Stimulated activated CD4-positive, alpha-beta T cell treated with anti-CD3 and anti-CD28 coated beads, Interleukin-4, amount 100 ng/mL, for 48 hours (primary cell): ENCODE measurements at places on chromosomes 3 and 15.

- no peak for DNase-seq
Observed at GRCh38 chr3:135090020-135090717, 295.1 kb downstream of the EPHB1 start.

- DNase-seq, result no peak
Observed at GRCh38 chr3:45980229-45980813, 15.3 kb downstream of the FYCO1 start.

DNA sequence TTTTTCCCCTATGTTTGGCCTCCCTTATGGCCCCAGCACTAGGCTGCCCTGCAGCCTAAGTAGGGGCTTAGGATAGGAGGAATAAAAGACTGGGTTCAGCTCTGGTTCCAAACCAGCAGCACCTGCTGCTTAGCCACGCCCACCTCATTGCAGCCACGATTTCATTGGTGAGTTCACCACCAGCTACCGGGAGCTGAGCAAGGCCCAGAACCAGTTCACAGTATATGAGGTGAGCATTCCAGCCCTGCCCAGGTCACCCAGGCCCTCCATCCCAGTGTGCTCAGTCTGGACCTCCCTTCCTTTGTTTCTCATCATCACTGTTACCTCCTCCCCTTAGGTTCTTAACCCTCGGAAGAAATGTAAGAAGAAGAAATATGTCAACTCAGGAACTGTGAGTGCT is 11.5 kb downstream of the CPNE9 start:
- DNase-seq, result no peak

DNA sequence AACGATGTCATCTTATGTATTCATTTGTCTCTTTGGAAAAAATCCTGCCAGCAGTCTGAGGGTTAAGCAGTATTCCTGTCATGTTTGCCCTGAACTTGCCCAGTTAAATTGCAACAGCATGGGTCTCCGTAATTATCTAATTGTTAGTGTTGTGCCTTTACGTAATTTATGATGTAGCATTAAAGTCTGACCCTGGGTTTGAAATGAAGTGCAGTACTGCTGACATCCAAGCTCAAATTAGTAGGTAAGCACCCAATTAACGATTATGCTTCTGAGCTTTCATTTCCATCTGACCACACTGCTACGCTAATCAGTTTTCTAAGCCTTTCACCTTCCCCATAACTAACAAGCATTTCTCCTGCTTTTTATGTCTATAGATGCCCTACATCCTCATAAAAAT is 241.8 kb downstream of the ARRDC4 start:
- no peak for DNase-seq

DNA sequence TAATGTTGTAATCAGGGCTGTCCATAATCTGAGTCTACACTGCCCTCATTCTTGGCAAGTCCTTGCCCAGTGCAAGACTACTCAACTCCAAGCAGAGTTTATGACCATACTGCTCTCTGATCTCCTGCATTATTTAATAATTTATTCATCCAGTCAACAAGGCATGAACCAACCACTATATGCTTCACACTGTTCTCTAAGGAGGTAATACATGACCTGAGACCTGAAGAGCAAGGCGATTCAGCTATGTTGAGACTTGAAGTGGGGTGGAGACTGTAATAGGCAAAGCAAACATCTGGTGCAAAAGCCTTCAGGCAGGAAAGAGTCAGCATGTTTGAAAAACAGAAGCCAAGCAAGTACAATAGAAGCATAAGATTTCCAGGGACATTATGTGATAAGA is 1362.8 kb downstream of the ROBO2 start:
- no peak for DNase-seq

DNA sequence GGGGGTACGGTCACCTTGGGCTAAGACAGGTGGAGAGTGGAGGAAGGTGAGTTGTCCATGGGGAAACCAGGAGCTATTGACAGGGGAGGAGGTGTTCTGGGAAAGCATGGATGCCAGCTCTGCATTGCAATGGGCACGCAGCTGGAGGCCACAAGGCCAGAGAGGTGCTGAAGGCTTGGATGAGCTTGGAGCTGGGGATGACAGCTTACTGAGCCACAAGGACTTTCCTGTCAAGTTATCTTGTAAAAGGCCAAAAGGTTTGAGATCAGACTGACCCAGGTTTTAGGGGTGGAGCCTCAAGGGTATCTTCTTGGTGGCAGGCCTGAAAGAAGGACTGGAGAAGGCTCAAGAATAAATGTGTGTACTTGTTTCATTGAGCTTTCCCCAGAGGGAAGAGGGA is 115.2 kb downstream of the ASB7 start:
- no peak for DNase-seq

DNA sequence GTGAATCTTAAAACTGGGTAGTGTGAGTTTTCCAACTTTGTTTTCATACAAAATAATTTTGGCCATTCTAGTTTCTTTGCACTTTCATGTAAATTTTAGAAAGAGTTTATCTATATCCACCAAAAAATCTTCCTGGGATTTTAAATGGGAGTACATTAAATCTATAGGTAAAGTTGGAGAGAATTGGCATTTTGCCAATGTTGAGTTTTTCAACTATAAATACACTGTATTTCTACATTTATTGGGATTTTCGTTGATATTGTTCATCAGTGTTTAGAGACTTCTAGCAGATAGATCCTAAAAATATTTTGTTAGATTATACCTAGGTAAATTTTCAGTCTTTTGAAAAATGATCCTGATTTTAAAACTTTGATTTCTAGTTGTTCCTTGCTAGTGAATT is 83.1 kb upstream of the CCDC54 start:
- no peak for DNase-seq

DNA sequence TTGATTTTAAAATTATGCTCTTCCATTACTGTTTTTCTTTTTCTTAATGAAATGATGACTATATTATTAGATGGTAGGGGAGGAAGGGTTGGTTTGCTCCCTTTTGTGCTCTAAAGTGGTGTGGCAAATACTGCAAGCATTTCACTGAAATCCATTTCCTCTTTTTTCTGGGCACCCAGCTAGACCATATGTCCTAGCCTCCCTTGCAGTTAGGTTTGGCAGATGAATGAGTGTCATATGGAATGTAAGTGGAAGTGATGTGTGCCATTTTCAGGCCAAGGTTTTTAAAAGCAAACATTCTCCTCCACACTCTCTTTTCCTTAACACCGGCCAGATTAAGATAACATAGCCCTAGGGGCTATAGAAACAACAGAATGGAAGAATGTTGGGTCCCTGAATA is 363.0 kb downstream of the FGF12 start:
- no peak for DNase-seq

DNA sequence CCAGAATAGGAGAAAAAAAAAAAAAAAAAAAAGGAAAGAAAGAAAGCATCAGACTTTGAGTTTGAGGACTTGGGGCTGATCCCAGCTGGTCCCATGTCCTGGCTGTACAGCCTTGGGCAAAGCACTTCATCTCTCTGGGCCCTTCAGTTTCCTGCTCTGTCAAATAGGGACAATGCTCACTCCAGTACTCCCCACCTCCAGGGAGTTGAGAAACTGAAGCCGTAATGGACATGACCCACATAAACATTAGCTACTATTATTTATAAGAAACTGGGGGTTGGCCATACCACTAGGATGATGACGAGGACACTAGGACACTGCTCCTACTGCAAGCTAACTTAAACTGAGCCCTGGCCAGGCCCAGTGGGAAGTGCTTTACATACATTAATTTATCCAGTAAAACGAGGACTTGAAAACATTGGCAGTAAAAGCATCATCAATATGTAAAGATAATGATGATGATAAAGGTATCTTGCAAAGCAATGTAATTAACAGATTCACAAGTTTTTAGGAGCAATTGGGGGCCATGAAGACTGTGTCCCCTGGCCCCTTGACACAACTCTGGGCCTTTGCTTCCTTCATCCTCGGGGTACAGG is 22.9 kb upstream of the SMAD6 start:
- no peak for DNase-seq

- DNase-seq, result no peak
Observed at GRCh38 chr3:86244905-86245304, 746.0 kb downstream of the VGLL3 start.

DNA sequence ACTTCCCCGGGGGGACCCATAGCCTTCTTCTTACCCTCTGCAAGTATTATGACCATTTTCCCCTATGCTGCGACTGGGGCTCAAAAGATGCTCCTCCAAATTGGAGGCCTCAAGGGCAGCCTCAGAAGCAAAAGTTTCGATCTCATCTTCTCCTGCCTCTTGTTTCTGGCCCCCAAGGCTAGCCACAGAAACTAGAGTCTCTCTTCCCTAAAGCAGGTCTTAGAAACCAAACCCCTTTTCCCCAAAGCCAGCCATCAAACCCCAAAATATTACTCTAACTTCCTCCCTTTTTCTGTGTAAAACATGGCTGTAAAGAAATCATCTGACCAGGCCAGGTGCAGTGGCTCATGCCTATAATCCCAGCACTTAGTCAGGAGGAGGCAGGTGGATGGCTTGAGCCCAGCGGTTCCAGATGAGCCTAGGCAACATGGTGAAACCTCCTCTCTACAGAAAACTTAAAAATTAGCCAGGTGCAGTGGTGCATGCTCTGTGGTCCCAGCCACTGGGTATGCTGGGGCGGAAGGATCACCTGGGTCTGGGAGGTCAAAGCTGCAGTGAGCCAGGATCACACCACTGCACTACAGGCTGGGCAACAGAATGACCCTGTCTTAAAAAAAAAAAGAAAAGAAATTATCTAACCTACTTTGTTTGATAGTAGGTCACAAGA is 36.7 kb upstream of the MFGE8 start:
- no peak for DNase-seq

GRCh38 chr3:156655819-156656550 is 18.4 kb upstream of the TIPARP start:
- DNase-seq, result no peak

- no peak for DNase-seq
Observed at GRCh38 chr15:92457471-92458041, 63.9 kb downstream of the ST8SIA2 start.

GRCh38 chr3:42189001-42189460 is 77.0 kb downstream of the CCK start:
- no peak for DNase-seq

DNA sequence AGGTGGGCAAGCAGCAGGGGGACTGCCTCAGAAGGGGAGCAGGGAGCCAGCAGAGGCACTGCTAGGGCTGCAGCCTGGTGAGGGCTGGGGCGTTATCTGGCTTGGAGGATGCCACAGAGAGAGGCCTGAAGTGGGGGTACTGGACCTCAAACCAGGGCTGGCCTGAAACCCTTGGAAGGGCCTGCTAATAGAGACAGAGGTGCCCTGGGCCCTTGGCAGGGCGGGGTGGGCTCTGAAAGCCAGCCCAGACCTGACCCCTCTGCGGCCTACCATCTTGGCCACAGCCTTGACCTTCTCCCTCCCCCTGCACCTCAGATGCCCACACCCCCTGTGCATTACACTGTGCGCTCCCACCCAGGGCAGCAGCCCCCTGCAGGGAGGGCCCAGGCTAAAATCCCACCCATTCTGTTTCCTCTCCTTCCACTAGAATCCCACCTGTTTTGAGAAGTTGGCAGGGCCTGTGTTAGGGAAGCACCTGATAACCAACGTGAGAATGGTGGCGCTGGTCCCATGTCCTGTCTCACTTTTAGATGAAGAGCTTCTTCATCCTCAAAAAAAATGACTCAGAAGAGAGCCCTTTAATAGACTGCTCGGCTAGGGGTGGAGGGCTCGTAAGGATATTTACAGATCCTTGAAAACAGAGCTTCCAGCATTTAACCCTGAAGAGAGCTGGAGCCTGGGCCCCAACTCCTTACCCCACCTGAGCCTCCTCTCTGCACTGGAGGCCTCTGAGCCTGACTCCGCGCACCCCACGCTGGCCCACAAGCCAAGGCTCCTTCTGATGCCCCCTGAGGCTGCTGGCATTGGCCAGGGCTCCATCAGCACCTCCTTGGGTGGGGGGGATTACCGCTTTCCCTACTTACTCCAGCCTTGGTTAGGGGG is 29.8 kb downstream of the LOXL1 start:
- DNase-seq, result no peak

DNA sequence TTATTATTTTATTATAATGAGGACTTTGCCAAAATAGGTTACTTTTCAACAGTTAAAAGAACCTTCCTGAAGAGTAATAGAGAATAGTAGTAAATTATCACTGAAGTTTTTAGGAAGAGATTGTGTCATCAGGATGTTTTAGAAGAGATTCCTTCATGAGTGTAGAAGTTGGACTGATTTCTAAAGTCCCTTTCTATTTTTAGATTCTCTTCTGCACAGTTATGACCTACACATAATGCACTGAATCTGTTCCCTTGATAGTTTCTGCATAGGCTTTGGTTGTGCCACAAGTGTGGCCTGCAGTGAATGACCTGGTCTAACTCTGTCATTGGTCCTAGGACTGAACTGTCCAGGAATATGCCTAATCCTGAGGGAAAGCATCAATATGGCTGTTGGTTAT is 23.9 kb downstream of the SLC35A5 start:
- DNase-seq, result no peak

GRCh38 chr15:95405447-95405846 is 925.1 kb upstream of the NR2F2 start:
- DNase-seq, result no peak

DNA sequence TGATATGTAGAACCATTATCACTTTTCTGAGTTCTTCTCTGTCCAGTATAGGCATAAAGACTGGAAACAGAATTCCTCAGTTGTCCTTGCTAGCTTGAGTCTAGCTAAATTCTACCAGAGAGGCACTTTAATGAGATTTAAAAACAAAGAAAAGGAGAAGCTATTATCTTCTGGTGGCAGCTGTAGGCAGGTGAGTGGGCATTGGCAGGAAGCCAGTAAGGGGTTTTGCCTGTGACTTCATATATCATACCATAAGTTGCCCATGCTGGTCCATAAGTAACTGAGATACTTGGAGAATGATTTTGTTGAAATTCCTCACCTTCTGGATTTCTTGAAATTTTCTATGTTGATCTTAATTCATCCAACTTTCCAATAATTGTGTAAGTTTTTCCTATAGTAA is 402.3 kb upstream of the TGFBR2 start:
- DNase-seq, result no peak

- no peak for DNase-seq
Observed at GRCh38 chr3:73419179-73419803, 205.4 kb downstream of the PDZRN3 start.

- no peak for DNase-seq
Observed at GRCh38 chr15:85500060-85500708, 119.8 kb downstream of the AKAP13 start.

DNA sequence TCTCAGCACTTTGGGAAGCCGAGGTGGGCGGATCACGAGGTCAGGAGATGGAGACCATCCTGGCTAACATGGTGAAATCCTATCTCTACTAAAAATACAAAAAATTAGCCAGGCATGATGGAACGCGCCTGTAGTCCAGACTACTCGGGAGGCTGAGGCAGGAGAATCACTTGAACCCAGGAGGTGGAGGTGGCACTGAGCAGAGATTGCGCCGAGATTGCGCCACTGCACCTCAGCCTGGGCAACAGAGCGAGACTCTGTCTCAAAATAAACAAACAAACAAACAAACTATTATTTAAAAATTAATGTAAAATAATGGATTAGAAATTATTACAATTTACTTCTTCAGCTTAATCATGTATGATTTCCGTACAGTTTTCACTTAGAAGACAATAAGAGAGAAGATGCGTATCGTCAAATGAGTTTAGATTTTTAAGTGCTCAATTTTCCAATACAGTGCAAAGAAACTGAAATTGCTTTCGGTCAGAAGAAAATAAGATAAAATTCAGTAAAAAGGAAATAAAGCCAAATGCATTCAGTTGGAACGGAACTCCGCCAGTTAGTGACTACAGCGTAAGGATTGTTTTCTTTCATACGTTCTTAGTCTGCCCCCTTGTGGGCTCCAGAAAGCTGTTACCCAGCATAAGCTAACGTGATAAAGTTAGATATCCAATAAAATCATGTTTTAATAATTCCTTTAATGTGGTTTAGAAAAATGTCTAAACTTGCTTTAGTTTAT is 24.8 kb downstream of the AADAC start:
- peak; percentile 9 for DNase-seq
